ENCODE measurements at places on chromosomes 3 and 15.

DNA sequence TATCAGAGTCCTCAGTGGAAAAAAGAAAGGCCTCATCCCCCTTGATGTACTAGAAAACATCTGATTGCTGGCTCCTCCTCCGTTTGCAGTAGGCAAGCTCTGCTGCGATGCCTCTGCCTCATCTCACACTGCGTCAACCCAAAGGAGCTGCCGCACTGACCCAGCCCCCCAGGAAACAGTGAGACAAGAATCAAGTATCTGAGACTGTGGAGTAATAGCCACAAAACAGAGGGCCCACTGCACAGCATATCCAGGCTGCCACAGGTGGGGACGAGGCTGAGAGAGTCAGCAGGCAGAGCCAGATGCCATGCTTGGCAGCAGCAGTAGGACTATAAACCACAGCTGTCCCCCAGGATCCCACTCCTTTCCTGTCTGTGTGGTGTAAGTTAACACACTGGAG lies 165.9 kb downstream of the STAC start:
- no peak for DNase-seq

DNA sequence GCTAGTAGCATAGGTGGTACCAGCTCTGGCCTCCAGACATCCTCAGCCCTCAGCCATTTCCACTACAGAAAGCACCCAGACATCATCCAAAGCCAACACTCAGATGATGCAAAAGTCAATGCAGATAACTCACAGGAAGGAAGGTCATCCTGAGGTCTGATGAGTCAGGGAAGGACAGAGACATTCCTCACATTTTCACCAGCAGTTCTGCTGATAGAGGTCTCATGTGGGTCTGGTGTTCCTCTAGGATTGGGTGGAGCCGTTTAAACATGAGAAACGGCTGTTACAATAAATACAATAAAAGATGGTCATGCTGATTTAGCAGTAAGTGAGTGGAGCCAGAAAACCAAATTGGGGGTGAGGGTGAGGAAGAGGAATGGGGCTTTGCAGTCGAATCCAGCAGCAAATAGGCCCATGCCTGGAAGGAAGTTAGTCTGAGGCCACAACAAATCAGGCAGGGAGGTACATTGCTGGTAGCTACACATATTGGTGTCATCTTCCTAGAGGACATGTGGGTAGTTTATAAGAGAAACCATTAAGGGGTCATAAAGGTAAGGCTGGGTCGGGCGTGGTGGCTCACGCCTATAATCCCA lies 33.3 kb upstream of the FLNB start:
- DNase-seq, result no peak

- no peak for DNase-seq
Observed at GRCh38 chr15:77440378-77440999, 19.8 kb downstream of the HMG20A start.

- DNase-seq, result no peak
Observed at GRCh38 chr15:60184579-60184978, 180.5 kb downstream of the FOXB1 start.

DNA sequence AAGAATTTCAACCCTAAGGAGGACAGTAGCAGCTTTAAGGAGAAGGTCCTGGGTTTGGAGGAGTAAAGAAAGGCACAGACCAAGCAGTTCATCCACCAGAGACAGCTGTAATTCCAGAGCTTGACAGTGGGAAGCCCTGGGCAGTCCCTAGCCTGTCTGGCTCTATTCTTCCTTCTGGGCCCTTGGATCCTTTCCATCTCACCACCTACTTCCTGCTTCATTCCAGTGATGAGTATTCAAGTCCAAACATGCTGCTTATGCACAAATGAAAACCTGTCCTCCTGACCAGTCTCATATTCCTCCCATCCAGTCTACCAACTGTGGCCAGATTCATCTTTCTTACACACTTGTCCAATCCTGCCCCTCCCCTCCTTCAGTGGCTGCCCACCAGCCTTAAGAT lies 171.4 kb downstream of the CNTN3 start:
- DNase-seq, result no peak

DNA sequence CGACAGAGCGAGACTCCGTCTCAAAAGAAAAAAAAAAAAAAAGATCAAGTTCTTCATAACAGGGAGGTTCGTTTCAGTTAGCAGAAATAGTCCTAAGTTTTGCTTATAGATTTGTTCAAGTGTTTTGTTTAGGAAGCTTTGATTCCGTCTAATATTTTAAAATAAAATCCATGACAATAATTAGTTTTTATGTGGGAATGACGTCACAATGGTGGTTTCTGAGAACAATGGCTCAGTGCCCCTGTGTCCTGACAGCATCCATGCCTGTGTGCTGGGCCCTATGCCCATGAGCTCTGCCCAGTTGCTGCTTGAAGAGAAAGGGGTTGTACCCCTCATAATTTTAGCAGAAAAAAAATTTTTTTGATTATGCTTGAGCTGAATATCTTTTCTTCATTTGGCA lies 134.0 kb downstream of the SST start:
- no peak for DNase-seq

- no peak for DNase-seq
Observed at GRCh38 chr3:189702066-189702646, 71.0 kb downstream of the TP63 start.

- DNase-seq, result no peak
Observed at GRCh38 chr3:126578702-126579101, 20.0 kb upstream of the C3orf22 start.

DNA sequence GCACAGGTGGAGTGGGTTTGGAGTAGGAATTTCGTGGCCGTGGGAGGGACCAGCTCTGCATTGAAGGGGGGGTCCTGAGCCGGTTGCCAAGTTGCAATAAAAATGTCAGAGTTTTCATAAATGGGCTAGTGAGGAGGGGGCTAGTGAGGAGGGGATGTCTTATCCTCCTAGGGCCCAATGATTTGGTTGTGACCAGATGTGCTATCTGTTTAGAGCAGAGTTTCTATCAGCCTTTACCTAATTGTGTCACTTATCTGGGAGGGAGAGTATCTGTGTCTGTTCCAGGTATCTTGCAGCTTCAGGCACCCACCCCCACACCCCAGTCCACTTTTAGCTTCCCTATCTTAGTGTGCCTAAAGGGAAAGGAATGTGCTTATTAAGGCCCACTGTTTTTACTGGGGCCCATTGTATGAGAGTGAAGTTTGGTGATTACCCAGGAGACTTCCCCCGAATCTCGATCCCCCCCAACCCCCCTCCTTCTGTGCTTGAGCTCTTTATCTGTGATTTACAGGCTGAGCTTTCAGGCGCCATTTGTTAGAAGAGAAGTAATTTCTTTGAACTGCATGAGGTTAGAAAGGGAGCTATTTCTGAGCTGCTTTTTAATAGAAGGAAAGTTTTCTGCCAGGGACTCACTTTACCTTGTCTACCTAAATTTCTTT lies 42.6 kb downstream of the PPCDC start:
- no peak for DNase-seq

- DNase-seq, result no peak
Observed at GRCh38 chr3:85838921-85839320, 880.1 kb downstream of the CADM2 start.

DNA sequence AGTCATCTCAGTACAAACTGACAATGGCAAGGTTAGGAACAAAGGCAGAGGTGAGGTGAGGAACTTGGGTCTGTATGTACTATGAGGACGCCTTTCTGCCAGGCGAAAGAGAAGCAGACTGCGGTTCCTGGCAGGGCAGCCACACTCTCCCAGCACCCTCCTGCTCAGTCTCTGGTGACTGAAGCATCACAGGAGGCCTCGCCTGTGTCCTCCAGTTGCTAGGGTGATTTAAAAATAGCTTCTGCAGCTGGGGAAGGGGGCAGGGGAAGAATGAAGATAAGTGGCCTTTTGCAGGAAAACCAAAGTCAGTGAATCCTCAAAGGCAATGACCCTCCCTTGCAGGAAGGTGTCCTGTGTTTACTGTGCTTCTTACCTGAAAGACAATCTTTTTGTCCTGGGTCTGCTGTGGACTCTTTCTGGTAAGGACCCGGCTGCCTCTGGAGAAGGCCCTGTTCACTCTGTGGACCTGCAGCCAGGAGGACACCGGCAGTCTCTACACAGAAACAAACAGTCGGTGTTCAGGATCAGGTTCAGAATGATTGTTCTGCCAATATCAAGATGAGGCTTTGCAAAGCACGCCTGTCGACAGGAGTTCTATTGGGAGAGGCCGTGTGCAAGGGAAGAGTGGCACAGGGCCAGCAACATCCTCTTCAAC lies 65.7 kb upstream of the DGKG start:
- DNase-seq, result no peak

- DNase-seq, result peak; percentile 21
Observed at GRCh38 chr3:123120573-123120972, 53.7 kb downstream of the PDIA5 start.

DNA sequence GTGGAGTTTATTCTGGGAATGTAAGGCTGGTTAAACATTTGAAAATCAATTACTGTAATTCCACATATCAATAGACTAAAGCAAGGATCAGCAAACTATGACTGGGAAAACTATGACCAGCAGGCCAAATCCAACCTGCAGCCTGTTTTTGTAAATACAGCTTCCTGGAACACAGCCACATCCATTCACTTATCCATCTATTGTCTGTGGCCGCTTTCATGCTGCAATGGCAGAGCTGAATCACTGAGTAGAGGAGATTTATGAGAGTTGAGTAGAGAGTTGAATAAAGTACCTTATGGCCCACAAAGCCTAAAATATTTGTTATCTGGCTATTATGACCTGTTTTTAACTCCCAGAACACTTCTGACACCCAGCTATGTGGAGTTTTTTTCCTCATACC lies 12.2 kb downstream of the MYLK start:
- DNase-seq, result no peak

- no peak for DNase-seq
Observed at GRCh38 chr15:42696626-42697025, 40.3 kb downstream of the CDAN1 start.

GRCh38 chr15:65833501-65834205 lies 35.6 kb upstream of the RAB11A start:
- DNase-seq, result no peak

DNA sequence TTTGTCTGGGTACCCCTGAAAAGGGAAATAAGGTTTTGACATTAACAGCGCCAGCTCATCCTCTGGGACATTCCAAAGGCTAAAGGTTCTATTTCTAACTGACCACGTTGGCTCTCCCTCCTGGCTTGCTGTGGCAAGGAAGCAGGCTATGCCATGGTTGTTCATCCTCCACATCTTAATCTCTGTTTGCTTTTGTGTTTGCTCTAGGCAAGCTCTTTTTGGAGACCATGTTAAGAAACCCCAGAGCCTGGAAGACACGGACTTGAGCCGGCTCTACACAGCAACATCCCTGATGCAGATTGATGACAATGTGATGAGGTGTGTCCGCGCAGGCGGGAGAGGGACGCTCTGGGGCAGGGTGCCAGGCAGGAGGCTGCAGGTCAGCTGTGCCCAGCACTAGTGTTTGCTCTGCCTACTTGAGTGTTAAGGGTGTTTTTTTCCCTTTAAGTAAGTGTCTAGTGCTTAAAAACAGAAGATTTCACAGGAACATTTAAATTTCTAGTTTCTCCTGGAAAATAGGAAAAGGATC lies 33.3 kb downstream of the RLBP1 start:
- DNase-seq, result no peak

DNA sequence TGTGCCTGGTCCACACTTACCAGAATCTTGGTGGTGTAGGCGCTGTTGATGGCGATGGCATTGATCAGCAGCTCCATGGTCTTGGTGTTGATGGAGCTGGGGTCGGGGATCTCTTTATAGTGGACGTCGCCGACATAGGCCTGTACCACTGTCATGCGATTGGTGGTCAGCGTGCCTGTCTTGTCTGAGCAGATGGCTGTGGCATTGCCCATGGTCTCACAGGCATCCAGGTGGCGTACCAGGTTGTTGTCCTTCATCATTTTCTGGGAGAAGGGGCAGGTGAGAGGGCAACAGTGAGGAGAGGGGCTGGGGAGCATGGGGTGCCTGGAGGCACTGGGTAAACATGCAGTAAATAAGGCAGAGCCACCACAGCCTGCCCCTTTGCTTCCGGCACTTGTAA lies 50.9 kb upstream of the SEC13 start:
- DNase-seq, result peak; percentile 51

DNA sequence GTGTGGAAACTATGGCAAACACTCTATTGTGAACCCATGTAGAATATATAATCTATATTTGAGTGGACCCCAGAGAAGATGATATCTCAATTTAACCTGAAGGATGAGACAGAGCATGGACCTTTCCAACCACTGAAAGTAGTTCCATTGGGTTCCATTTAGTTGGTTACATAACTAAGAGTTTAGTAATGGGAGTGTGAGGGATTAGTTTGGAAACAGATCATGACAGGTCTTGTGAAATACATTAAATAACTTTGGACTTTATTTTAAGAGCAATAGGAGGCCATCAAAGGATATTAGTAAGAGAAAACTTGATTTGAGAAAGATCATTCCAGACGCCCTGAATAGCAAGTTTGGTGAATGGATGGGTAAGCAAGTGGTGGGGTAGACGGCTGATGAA lies 487.2 kb upstream of the ROBO2 start:
- DNase-seq, result no peak

- DNase-seq, result no peak
Observed at GRCh38 chr3:57966829-57967228, 41.4 kb upstream of the FLNB start.

- DNase-seq, result no peak
Observed at GRCh38 chr3:12399226-12399625, 85.1 kb upstream of the TSEN2 start.

DNA sequence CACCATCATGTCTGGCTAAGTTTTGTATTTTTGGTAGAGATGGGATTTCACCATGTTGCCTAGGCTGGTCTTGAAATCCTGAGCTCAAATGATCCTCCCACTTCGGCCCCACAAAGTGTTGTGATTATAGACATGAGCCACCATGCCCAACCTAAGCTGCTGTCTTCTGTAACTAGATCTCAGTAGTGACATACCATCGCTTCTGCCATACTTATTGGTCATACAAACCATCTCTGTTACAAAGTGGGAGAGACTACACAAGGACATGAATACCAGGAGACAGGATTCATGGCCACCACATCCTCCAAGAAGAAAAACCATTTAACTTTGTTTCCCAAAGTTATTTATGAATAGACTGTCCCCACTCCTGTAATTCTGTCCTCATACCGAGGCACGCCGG lies 81.3 kb downstream of the SMAD6 start:
- no peak for DNase-seq

DNA sequence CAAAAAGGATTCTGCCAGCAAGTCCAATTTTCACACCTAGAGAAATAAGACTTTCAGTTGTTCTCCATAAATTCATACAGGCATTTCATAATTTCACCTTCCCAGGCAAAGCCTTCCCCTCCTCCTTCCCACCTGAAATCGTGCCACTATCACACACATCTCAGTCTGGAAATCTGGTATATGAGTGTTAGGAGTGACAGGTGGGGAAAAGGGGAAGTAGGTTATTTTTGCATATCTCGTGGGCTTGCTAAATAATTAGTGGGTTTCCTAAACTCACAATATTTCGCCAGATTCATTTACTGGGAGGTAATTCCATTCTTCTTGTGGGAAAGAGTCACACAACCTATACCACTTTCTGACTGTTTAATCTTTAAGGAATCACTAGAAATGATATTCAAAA lies 7.4 kb downstream of the ALDH1A2 start:
- DNase-seq, result no peak

Data from spleen (tissue), 13 donors.